GM06990 (cell line): ENCODE measurements at places on chromosomes 3 and 15.
A peak's percentile ranks its signal among the peaks of the same experiment; 100 is the strongest.

DNA sequence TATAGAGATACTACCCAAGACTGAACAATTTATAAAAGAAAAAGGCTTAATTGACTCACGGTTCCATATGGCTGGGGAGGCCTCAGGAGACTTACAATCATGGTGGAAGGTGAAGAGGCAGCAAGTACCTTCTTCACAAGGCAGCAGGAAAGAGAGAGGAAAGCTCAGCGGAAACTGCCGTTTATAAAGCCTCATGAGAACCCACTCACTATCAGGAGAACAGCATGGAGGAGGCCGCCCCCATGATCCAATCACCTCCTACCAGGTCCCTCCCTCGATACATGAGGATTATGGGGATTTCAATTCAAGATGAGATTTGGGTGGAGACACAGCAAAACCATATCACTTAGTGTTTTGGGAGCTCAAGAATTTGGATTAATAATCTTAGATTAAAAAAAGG, 240.2 kb downstream of the UACA start:
- DNase-seq: no peak

- no peak for DNase-seq
These were observed 117.6 kb downstream of the CHST2 start for GRCh38 chr3:143237077-143237627.

GRCh38 chr15:90638963-90639362, 78.2 kb upstream of the BLM start:
- DNase-seq: no peak

DNA sequence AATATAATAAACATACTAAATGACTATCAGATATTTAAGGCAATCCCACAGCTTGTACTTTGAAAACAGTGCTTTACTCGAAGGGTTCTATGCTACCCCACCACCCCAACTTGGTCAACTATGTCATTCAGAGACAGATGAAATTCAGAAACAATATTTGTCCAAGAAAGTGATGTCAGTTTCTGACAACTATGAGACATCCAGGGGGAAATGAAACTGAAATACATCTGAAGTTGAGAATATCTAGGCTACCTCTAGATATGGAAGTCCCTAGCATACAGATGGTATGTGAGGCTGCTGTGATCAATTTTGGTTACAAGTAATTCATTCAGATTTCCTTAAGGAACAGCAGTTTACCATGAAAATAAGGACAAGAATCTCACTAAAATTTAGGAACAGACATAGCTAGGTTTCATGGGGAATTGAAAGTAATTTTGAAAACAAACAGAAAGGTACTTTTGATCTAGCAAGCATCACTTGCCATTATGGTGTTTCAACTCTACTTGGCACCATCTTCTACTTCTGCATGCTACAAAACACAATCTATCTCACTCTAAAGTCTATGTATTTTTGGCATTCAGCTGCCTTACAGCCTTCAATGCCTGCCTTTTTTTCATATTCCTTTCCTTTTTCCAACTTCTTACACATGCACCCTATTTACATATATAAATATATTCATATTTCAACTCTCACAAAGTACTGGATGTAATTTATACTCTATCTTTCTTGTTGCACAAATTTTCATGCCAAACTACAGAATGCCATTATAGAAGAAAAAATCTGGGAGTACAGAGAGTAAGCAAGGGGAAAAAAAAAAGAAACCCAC, 21.7 kb downstream of the ATG3 start:
- peak; percentile 47 for DNase-seq

GRCh38 chr3:157394411-157394810, 42.2 kb upstream of the PTX3 start:
- no peak for DNase-seq

DNA sequence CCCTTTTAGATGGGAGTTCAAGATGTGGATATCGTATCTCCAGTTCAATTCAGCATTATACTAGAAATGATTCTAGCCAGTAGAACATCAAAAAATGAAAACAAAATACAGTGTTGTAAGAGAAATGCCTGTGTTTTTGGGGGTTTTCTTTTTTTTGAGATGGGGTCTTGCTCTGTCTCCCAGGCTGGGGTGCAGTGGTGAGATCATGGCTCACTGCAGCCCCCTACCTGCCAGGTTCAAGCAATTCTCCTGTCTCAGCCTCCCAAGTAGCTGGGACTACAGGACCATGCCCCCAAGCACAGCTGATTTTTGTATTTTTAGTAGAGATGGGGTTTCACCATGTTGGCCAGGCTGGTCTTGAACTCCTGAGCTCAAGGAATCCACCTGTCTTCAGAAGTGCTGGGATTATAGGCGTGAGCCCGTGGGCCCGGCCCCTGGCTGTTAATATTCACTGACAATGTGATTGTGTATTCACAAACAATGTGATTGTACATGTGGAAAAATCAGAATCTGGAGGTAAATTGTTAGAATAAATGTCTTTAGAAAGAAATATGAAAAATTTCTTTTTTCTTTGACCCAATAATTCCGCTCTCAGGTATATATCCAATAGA, 59.0 kb downstream of the ARIH1 start:
- DNase-seq: no peak

DNA sequence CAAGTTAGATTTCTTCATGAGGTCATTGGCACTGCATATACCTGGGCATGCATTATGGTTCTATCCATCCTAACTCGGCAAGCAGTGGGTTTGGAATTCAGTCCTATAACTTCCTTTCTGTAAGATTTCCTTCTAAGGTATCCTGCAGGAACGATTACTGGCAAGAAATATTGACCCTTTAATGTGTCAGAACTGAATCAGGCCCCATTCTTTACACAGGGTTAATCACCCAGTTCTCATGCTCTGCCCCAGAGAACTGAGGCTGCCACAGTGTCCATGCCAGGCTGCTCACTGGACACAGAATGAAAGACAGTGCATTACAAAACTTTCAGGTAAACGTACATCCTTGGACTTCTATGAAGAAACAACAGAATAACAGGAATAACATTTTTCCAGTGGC, 108.9 kb downstream of the RPL22L1 start:
- DNase-seq: no peak

DNA sequence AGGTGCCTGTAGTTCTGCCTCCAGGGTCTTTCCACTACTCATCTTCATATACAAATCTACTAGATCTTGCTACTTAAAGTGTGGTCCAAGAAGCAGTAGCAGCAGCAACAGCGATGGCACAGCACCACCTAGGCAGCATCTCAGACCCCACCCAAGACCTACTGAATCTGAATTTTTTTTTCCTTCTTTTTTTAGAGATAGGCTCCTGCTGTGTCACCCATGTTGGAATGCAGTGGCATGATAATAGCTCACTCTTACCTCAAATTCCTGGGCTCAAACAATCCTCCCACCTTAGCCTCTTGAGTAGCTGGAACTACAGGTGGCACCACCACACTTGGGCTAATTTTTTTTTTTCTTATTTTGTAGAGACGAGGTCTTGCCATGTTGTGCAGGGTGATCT, 346.7 kb upstream of the TGFBR2 start:
- DNase-seq: no peak

DNA sequence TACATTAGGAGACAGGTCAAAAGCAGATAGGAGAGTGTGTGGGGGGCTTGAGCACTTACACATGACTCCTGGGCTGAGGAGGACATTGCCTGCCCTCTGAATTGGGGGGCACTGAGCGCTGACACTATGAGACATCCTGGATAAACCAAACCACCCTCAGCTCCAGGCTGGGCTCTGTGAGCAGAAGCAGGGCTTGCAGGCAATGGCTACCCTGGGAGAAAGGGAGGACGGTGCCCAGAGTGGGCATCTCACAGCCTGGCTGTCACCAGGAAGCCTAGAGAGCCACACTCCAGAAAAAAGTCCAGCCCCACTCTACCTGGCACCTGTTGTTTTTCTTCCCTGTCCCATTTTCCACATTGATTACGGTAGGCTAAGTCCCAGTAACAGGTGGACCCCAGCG, 8.2 kb upstream of the KLF13 start:
- no peak for DNase-seq

DNA sequence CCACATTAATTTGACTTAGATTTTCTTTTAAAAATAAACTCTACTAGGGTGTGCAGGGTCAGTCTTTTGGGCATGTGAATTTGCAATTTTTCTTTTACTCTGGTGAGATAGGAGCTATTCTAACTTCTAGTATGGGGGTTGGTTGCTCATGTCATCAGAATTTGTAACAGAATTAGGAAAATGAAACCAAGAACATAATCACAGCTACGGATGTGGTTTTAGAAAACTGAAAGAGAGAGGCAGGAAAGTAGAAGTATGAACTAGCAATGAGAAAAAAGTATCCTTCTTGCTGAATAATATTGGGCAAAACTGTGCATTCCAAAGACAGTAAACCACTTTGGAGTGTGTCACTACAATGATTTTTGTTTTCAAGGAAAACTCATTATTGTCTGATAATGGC, 43.3 kb downstream of the ADPGK start:
- peak; percentile 31 for DNase-seq

GRCh38 chr3:16286161-16286560, 21.1 kb downstream of the OXNAD1 start:
- DNase-seq: no peak

DNA sequence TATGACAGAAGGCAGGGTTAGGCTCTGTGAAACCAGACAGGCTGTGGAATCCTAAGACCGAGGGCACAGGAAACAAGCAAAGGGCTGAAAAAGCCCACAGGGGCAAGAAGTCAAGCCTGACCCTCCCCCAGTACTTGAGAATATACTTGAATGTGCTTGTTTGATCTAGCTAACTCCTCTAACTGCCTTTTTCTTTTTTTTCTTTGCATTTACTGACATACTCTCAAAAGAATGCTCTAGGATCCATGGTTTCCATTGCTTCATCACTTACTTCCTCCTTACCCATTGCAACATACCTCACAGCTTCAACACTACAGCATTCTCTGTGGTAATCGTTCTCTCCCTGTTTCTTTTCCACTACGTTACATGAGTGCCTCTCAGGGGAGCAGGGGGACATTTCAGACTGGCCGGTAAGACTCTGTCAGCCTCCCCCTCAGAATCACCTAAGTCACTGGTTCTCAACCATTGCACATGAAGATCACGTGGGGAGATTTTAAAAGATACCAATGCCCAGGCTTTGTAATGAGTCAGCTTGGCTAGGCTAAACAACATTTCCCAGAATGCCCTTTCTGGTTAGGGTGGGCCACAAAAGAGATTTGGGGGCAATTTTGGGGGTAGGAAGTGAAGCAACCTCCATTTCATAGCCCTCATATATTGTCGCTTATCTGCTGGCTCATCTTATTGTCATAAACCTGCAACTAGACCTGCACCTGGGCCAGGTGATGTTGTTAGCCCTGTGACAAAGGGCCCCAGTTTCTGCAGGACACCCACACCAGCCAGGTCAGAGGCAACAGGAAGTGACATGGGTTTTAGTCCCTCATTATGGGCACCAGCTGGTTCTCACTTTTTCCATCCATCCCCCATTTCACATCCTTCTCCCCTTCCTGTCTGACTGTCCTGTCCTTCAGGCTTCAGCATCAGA, 24.6 kb upstream of the RSL24D1 start:
- peak; percentile 50 for DNase-seq

- no peak for DNase-seq
These were observed 140.7 kb downstream of the MINAR1 start for GRCh38 chr15:79572691-79573404.

DNA sequence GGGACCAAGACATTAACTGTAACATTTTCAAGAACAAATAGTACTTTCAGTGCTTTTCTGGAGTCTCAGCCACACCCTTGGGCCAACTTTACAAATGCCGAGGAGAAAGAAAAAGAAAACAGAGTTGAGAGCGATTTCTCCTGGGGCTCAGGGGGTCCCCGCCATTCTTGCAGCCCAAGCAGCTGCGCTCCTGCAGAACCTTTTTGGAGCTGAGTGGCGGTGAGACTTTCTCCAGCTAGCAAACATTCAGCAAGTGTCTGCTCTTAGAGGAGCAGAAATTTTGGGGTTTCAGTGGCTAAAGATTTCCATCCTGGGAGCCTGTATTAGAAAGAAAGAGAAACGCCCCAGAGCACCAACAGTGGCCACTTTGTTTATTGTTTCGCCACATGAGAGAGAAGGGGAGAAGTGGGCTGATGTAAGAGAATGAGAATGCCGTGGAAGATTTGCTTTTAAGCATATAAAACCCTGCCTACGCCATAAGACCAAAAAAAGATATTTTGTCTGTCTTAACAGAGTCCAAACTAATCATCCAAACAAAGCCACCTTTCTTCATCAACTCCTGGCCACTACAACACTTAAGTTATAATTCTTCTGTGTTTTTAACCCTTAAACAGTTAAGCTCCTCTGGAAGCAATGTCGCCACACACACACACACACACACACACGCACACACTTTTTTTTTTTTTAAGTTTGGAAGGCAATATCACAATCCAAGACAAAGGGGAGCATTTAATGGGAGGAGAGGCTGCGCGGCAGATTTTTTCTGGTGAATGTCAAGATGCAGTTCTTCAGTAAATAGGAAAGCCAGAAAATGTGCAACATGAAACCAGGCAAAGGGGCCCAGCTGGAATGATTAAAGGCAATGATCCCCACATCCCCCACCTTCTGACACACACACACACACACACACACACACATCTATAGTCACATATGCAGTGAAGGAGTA, 19.2 kb downstream of the EID1 start:
- no peak for DNase-seq

- DNase-seq: no peak
These were observed 41.9 kb downstream of the MEIS2 start for GRCh38 chr15:37058316-37058985.

DNA sequence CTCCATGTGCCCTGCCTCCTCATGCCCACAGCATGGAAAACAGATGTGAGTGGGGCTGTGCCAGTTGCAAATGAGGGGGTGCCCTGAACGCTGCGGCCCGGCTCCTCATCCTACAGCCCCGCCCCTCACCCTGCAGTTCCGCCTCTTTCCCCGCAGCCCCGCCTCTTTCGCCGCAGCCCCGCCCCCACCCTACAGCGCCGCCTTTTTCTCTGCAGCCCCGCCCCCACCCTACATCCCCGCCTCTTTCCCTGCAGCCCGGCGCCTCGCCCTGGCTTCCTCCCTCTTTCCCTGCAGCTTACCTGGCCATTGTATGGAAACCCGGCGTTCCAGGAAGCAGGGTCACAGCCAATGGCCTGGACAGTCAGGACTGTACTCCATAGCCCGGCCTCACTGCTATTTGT, 284.9 kb downstream of the TLE3 start:
- DNase-seq: no peak

GRCh38 chr3:178182337-178182779, 353.9 kb upstream of the KCNMB2 start:
- DNase-seq: no peak
